Esophagus squamous epithelium (tissue), 5 donors: ENCODE measurements at places on chromosomes 4 and X. TPM values are rescaled to one million over a fixed set of nuclear protein-coding genes. Genes with fewer than 3 reads are reported as not detected.

Gene CXCL8
- 0.76 TPM for total RNA-seq

Gene SLC6A14
- total RNA-seq: 8.9 TPM

Gene MAGEA9B
- total RNA-seq: not detected

Gene TMEM144
- 12.2 TPM for total RNA-seq

Gene TMEM156
- 9.6 TPM for total RNA-seq

Gene ZNF157
- total RNA-seq: 0.35 TPM

DNA sequence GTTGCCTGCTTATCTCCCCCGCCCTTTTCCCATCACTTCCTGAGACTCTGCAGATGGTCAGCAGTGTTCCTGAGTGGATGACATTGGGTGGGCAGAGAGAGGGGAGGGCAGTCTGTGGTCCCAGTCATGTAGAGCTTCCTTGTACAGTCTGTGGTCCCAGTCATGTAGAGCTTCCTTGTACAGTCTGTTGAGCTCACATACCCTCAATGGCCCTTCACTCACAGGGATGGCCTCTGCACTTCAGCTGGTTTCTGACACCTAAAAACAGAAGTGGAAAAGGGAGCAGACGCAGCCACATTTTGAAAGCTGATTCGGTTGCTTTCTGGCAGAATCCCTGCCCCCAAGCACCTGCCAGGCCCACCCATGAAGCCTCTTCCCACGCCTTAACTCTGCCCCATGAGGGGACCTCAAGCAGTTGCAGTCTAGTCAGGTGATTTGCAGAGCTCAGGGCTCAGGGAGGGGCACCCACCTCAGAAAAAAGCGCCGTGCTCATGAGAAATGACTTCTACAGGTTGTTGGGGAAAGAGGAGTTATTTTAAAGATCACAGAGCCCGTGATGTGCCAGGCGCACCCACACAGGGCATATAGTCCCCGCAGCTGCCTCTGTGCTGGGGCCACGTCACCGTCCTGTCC, 3.6 kb upstream of the TMEM271 start:
- no peak for DNase-seq

GRCh38 chr4:55008166-55009056, 117.0 kb downstream of the KDR start:
- no peak for DNase-seq

- DNase-seq: no peak
These were observed 33.8 kb upstream of the ARMCX2 start for GRCh38 chrX:101693476-101693875.

DNA sequence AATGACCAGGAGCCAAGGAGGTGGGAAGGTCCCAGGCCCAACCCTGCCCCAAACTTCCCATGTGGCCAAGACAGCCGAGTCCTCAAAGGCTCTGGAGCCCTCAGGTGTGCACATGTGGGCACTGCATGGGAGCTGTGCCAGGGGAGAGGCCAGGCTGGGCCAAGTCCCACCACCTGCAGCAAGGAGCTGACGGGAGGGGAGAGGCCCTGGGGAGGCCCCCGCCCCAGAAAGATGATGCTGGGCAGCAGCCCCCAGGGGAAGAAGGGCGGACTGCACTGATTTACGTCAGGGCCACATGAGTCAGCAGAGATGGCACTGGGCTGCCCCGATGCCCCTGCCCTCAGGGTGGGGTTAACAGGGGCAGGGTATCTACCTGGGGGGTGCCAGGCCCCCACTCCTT, 1.4 kb downstream of the L1CAM start:
- DNase-seq: no peak

GRCh38 chr4:183154701-183155391, 55.8 kb downstream of the WWC2 start:
- DNase-seq: no peak

GRCh38 chr4:53118676-53119075, 247.2 kb downstream of the SCFD2 start:
- DNase-seq: no peak

DNA sequence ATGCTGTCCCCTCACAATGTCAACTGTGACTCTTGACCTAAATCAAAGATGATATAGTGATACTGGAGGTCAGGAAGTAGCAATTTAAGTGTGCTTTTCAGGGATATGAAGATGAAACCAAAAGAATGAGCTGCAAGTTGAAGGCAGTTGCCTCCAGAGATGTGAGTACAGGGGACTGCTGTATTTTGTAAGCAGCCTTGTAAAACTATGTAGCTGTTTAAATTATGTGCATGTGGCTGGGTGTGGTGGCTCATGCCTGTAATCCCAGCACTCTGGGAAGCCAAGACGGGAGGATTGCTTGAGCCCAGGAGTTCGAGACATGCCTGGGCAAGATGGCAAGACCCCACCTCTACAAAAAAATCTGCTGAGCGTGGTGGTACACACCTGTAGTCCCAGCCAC, 15.1 kb upstream of the TNIP2 start:
- no peak for DNase-seq

DNA sequence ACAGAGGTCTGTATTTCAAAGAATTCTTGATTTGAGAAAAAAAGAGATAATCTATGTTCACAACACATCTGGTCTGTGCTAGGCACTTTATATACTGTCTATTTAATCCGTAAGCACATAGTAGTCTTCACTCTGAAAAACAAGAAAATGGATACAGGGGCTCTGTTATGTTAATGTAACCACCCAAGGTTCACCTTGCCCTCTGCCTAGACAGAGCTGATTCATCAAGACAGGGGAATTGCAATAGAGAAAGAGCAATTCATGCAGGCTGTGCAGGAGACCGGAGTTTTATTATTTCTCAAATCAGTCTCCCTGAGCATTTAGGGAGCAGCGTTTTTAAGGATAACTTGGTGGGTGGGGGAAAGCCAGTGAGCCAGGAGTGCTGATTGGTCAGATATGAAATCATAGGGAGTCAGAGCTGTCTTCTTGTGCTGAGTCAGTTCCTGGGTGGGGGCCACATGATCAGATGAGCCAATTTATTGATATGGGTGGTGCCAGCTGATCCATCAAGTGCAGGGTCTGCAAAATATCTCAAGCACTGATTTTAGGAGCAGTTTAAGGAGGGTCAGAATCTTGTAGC, 92.9 kb upstream of the TNIP3 start:
- no peak for DNase-seq
